ENCODE measurements at places on chromosomes 4 and X. TPM values are rescaled to one million over a fixed set of nuclear protein-coding genes. Genes with fewer than 3 reads are reported as not detected.
A peak's percentile ranks its signal among the peaks of the same experiment; 100 is the strongest.

DNA sequence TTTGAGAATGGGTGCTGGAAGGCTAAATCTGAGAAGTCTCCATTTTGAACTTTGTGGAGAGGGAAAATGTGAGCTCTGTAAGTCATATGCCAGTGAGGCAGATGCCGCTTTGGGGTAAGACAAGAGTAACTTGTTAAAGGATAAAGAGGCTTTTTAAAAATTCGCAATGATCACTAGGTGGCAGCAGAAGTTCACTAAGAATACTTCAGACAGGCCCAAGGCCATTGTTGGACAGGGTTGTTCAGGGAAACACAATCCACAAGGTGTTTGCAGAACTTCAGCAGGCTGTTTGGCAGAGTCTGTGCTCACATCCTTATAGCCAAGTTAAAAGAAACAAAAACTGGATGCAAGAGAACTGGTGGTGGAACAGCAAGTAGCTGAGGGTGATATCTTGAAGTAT, 13.7 kb upstream of the PIGA start:
- H3K4me3 ChIP-seq, result no peak overlapping the region
- DNase-seq, result peak; percentile 78
- H3K36me3 ChIP-seq, result no peaks in the 10 kb centered on the region
- no peak overlapping the region for H3K27ac ChIP-seq

DNA sequence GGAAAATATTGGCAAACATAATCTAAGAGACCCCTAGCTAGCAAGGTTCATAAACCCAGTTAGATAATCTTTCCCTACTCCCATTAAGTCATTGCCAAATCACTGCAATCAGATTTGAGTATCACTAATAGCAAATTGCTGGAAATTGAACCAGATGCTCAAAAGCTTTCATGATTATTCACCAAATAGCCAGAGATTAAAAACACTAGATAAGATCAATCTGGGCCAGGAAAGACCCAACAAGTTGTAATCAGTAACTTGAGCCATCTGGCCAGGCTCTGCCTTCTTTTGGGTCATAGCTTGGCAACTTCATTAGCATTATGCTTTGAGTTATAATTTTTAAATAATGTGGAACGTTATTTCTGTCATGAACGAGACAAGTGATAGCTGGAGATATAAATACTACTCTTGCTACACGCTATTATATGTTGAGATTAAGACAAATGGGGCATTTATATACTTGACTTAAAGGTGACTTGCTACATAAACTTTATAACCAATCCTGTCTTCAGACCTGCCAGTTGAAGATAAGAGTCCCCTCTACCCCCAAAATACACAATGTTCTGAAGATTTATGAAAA, 196.6 kb upstream of the EDNRA start:
- no peaks in the 10 kb centered on the region for H3K27me3 ChIP-seq
- no peak overlapping the region for H3K27ac ChIP-seq
- H3K4me3 ChIP-seq, result no peak overlapping the region
- H3K4me1 ChIP-seq, result no peaks in the 10 kb centered on the region

Gene NUDT10
- total RNA-seq, result 1.8 TPM

DNA sequence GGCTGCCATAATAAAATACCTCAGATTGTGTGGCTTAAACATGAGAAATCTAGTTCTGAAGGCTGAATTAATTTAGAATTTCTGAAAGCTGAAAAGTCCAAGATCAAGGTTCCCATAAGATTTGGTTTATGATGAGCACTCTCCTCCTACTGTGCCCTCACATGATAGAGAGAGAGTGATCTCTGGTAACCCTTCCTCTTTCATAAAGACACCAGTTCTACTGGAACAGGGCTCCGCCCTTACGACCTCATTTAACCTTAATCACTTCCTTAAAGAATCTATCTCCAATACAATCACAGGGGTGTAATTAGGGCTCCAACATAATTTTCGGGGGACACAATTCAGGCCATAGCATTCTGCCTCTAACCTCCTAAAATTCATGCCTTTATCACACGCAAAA, 194.0 kb upstream of the MAB21L2 start:
- H3K36me3 ChIP-seq, result no peaks in the 10 kb centered on the region
- H3K27ac ChIP-seq, result no peak overlapping the region
- H3K27me3 ChIP-seq, result no peaks in the 10 kb centered on the region
- no peak overlapping the region for H3K4me3 ChIP-seq
- no peak for DNase-seq

Gene CCSER1
- total RNA-seq, result under 0.01 TPM

DNA sequence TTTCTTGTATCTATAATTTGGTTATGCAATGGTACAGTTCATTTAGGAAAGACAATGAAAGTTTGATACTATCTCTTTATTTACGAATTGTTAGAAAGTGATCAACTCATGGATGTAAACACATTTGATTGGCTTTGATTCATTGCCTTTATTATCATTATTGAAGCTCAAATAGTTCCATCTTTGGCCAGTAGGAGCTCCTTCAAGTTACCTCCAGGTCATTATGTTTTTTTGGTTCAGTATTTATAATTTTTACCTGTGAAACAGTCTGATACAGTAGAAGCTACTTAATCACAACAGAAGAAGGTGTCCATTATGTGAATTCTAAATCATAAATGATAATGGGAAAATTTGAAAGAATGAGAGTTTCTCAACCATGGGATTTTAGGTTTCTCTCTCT, 12.4 kb downstream of the NPY5R start:
- no peaks in the 10 kb centered on the region for H3K27me3 ChIP-seq
- H3K4me3 ChIP-seq, result no peak overlapping the region
- no peak overlapping the region for H3K27ac ChIP-seq
- H3K36me3 ChIP-seq, result no peaks in the 10 kb centered on the region
- H3K4me1 ChIP-seq, result no peaks in the 10 kb centered on the region
- no peak for DNase-seq

DNA sequence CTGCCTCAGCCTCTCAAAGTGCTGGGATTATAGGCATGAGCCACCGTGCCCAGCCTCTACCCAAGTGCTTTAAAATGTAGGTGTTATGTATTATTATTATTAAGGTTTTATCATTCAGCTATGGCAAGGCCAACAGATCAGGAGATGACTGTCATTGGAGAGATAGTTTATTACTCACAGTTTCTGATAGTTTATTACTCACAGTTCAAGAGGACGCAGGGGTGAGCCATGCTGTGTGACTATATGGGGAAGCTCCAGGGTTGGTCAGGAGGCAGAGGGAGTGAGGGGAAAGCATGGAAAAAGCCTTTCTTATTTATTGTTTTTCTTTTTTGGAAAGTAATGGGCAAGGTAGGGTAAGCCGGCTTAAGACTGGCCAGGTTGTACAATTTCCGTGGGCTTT, 25.4 kb upstream of the ARSD start:
- no peaks in the 10 kb centered on the region for H3K27me3 ChIP-seq
- H3K4me1 ChIP-seq, result no peaks in the 10 kb centered on the region
- no peak overlapping the region for H3K27ac ChIP-seq
- no peak overlapping the region for H3K4me3 ChIP-seq

DNA sequence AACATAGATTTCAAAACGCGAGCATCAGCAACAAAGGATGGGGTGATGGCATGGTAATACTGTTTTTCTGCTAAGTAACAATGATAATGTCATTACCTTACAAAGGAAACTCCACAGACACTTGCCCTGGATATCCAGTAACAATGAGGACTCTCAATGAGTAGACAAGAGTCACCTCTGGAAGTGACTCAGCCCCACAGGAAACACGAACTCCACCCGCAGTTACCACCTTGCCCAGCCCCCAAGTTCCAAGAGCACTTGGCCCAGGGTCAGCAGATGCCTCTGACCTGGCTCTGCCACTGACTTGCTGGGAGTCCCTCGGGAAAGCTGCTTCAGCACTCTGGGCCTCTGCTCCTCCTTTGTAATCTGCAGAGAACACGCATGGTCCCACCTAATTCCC, 110.3 kb upstream of the MAP3K15 start:
- no peak overlapping the region for H3K4me3 ChIP-seq
- no peak overlapping the region for H3K27ac ChIP-seq
- peaks cover 4% of the 10 kb centered on the region for H3K4me1 ChIP-seq
- H3K36me3 ChIP-seq, result no peaks in the 10 kb centered on the region

Gene CNOT6L
- 11.8 TPM for total RNA-seq

Gene SPANXN2
- not detected for total RNA-seq

Gene DIAPH2
- 18.0 TPM for total RNA-seq

- DNase-seq, result no peak
- H3K27ac ChIP-seq, result no peak overlapping the region
- H3K27me3 ChIP-seq, result no peaks in the 10 kb centered on the region
- no peaks in the 10 kb centered on the region for H3K36me3 ChIP-seq
- H3K4me3 ChIP-seq, result no peak overlapping the region
Observed at GRCh38 chr4:159434871-159435241, 332.0 kb downstream of the RAPGEF2 start.

- H3K4me1 ChIP-seq, result no peaks in the 10 kb centered on the region
- DNase-seq, result no peak
- no peaks in the 10 kb centered on the region for H3K36me3 ChIP-seq
- no peak overlapping the region for H3K4me3 ChIP-seq
Observed at GRCh38 chr4:170325599-170325998, 235.8 kb upstream of the AADAT start.

DNA sequence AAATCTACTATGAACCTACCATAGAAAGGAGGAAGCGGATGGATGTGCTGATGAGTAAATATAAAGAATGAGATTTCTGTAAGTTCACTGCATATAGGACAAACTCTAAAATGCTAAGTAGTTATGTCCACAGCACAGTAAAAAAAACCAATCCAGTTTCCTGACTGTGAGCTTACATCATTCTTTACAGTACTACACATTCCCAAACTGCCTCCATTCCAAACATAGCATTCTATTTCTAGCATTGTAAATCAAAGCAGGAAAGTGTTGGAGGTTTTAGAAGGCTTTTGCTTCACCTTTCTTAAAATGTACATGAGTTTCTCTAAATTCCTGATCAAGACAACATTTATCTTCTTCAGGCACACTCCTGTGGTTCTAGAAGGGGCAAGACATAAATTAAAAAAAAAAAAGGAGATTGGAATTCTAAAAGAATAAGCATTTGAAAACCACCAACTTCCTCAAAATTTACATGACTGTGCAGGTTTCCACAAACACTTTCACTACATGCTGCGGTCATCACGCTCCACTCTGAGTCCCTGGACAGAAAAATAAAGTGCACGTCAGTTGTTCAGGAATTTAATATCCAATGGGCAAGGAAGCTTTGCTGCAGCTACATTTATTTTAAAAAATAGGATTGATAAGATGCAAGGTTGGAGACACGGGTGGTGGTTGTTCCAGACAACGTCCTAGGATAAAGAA, 297.6 kb upstream of the STS start:
- no peak overlapping the region for H3K27ac ChIP-seq
- no peaks in the 10 kb centered on the region for H3K36me3 ChIP-seq
- H3K27me3 ChIP-seq, result no peaks in the 10 kb centered on the region
- no peaks in the 10 kb centered on the region for H3K4me1 ChIP-seq
- DNase-seq, result no peak
- H3K4me3 ChIP-seq, result no peak overlapping the region

Gene ADH6
- total RNA-seq, result not detected

- H3K4me1 ChIP-seq, result no peaks in the 10 kb centered on the region
- DNase-seq, result no peak
- no peak overlapping the region for H3K27ac ChIP-seq
- H3K36me3 ChIP-seq, result no peaks in the 10 kb centered on the region
- H3K27me3 ChIP-seq, result peaks cover 2% of the 10 kb centered on the region
Observed at GRCh38 chr4:38605753-38606586, 58.0 kb upstream of the KLF3 start.

- no peaks in the 10 kb centered on the region for H3K36me3 ChIP-seq
- no peaks in the 10 kb centered on the region for H3K27me3 ChIP-seq
- DNase-seq, result peak; percentile 85
- no peak overlapping the region for H3K4me3 ChIP-seq
- no peaks in the 10 kb centered on the region for H3K4me1 ChIP-seq
Observed at GRCh38 chrX:118480172-118480571, 15.4 kb upstream of the DOCK11 start.

- H3K27ac ChIP-seq, result no peak overlapping the region
- no peak overlapping the region for H3K4me3 ChIP-seq
- H3K27me3 ChIP-seq, result no peaks in the 10 kb centered on the region
- H3K36me3 ChIP-seq, result no peaks in the 10 kb centered on the region
- no peaks in the 10 kb centered on the region for H3K4me1 ChIP-seq
Observed at GRCh38 chr4:80646061-80646460, 310.5 kb downstream of the CFAP299 start.

Measured in fibroblast of lung (primary cell).